ENCODE measurements at places on chromosomes 4 and X.

DNA sequence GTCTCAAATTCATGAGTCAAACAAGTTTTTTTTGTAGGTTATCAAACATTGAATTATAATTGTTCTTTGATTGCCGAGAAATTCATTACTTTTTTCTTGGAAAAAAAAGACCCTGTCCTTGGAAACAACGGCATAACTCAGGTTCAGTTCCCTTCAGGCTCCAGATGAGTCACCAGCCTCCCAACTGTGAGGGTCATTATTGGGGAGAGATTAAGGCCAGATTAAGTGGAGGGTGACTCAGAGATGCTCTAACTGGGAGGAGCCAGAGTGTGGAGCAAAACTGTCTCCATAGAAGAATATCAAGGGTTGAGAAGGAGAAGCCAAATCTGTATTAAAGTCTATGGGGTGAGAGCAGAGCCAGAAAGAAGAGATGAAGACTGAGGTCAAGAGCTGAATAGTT lies 9.6 kb downstream of the ADGRG4 start:
- peak; percentile 6 for DNase-seq

- DNase-seq, result no peak
Measured at GRCh38 chr4:86870442-86871069, 21.4 kb upstream of the SLC10A6 start.

DNA sequence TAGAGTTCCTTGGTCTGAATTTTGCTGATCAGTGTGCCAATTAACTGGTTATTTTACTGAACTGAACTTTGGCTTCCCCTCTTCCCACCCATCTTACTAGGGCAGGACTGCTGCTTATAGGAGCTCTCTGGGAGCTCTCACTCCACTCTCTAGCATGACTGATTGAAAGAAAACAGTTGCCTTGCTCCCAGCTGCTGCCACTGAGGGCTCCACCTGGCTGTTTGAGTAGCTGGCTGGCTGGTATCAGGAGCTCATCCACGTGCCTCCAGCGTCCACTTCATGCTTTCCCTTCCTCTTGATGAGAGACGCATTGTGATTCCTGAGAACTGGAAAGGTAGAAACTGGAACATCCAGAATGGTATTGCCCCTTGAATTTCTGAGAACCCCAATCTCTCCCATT lies 73.0 kb upstream of the KLHL13 start:
- no peak for DNase-seq

GRCh38 chr4:13527981-13528820 lies 16.1 kb downstream of the NKX3-2 start:
- DNase-seq, result no peak

- no peak for DNase-seq
Measured at GRCh38 chr4:173405840-173406606, 7.1 kb upstream of the SCRG1 start.

GRCh38 chr4:183100827-183101226 lies 1.8 kb downstream of the WWC2 start:
- DNase-seq, result no peak

- DNase-seq, result no peak
Measured at GRCh38 chrX:79371101-79371500, 4.0 kb upstream of the ITM2A start.

GRCh38 chr4:83240379-83240875 lies 44.2 kb downstream of the COQ2 start:
- no peak for DNase-seq

DNA sequence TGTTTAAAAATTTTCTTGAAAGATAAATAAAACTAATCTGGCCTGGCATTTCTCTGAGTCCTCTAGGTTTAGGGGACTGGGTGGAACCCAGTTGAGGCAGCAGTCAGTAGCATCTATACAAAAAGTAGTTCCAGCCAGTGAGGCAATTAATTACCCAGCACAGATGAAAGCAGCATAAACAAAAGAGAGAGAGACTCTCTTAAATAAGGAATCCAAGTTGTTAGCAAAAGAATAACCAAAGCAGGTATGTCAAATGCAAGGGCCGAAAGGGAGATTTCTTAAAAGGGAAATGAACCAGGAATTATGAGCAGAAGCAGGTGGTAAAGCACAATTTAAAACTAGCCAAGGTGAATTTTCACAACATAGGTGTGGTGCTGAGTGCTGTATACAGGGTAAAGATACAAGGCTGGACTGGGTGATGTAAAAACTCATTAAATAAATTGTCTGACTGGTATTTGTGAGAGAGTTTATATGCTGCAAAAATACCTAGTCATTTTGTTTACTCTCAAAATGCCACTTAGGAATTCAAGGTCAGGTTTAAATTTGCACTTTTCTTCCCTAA lies 94.6 kb upstream of the GALNT7 start:
- no peak for DNase-seq

DNA sequence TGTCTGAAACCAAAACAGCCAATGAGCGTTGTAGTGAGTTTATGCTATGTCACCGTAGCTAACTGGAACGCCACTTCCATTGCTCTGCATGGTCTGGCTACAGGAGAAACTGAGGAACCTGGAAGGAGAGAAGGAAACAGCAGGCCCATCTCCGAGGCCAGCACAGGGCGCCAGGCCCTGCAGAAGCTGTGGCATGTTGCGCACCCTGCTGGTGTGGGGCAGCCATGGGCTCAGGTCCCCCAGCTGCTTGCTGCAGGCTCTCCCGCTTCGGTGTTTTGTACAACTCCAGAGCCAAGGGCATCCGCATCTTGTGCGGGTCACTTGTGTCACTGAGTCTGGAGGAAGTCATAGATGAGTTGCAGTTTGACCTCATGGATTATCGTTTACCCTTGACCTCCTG lies 89.2 kb downstream of the AFAP1 start:
- DNase-seq, result no peak

DNA sequence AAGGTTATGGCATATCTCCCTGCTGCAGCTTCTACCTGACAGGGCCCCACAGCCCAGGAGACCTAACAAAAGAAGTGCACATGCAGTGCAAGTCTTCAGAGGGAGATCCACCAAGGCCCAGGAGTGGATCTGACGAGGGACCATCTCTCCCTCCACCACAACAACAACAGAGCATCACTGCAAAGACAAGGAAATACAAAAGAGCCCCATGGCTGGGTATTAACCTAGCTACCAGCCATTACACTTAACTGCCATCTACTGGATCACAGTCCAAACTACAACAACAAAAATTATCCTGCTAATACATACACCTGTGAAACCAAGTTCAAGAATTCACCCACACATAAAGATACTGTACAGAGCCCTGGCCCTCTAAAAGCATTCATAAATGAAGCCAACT lies 280.2 kb upstream of the SLC7A11 start:
- DNase-seq, result no peak

- no peak for DNase-seq
Measured at GRCh38 chrX:94455782-94456181, 781.8 kb downstream of the FAM133A start.

DNA sequence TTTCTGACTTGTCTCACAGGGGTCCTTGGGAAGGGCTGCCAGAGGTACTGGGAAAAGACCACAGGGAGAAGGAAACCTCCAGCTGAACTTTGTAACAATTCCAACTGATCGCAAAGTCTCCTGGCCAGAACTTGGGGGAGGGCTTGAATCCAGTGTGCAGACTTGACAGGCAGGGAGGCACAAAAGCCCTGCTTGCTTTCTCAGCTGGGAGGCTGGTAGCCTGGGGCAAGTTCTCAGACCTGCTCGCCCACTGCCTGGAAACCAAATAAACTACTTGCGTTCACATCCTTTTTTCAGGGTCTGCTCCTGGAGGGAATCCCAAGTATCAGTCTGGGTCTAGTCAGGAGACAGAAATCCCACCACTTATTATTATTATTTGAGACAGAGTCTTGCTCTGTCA lies 48.0 kb upstream of the CASK start:
- DNase-seq, result no peak

GRCh38 chr4:5256421-5256820 lies 205.1 kb downstream of the STK32B start:
- no peak for DNase-seq

GRCh38 chrX:42837101-42837726 lies 59.3 kb upstream of the PPP1R2C start:
- DNase-seq, result no peak

DNA sequence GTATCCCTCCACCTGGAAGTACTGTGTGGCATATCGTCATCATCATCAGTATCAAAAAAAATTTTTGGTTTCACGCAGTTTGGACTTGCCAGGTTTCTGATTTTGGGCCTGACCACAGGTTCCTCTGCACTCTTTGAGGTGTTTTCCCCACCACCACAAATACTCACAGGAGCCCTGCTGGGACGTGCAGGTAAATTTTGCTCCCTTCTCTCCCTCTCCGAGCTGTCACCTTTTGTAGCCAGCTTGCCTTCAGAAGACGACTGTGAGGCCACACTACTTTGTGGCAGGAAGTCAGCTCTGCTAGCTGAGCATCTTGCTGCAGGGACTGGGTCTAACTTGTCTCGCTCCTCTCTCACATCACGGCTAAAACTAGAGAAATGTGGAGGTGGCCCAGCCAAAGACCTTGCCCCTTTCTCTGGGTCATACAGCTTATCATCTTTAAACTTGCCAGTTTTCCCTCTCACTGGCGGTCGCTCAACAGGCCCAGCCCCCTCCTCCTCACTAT lies 2.8 kb downstream of the PJA1 start:
- DNase-seq, result no peak

DNA sequence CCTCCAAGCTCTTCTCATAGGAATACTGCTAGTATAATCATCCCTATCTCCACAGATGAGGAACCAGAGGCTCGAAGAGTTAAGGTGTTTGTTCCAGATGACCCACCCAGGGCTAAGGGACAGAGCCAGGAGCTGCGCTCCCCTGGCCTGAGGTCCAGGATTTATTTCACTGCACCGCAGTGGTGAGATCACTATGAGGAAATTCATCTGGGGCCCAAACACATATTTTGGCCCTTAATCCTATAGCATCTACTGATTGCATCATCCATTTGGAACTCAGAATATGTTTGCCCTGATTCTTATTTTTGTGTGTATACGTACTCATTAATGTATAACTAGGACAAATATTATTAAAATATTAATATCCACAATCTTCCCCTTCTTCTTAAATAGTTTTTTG lies 100.1 kb upstream of the RBPJ start:
- DNase-seq, result peak; percentile 37

DNA sequence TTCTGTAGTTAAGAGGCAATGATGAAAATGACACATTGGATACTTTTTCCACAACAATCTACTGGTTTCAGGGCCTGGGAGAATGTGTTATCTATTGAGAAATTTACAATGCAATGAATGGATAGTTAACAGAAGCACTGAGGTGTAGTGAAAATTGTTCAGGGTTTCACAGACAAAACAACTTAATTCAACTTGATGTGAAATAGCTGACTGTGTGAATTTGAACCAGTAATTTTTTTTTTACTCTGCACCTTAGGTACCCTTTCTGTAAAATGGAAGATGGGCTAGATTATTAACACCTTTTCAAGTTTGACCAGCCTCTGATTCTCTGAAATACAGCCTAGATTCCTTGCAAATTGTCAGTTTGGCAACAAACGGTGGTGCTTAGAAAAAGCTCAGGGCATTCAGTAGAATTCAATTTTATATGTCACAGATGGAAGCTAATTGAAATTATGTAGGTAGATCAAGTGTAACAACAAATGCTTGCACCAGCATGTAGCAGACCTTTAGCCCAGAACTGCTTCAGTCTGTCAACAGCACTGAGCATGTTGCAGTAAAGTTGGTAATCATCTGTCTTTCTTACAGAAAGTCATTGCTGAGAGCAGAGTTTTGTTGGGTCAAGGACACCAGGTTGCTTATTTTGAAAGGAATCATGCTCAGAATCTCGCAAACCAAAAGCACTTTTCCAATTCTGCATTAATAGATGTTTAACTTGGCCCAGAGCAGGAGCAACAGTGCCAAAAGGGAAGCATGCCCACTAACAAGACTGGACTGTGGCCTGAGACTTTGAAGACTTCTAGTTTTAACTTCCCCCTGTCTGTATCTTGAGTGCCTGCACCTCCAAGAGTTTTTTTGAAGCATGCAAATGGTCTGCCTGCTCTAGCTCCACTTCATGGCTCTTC lies 526.6 kb downstream of the PACRGL start:
- DNase-seq, result no peak

DNA sequence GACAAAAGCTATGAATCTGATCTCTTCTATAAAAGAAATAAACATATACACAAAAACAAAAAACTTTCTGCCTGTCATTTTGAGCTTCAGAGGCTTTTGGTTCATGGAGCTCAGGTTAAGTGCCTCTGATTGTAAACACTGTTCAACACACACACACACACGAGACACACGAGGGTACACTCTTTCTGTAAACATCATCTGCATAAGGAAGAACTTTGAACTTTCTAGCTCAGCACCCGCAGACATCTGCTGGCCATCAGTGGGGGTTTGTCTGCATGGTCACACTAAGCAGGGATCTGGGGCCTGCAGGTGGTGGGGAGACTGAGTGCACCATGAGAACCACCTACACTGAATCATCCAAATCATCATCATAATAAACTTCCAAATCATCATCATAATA lies 54.9 kb downstream of the STX18 start:
- DNase-seq, result no peak
